Naive thymus-derived CD8-positive, alpha-beta T cell (primary cell): ENCODE measurements at places on chromosomes 16 and 17.

GRCh38 chr16:58451265-58451689 lies 48.7 kb upstream of the NDRG4 start:
- no peak for DNase-seq

DNA sequence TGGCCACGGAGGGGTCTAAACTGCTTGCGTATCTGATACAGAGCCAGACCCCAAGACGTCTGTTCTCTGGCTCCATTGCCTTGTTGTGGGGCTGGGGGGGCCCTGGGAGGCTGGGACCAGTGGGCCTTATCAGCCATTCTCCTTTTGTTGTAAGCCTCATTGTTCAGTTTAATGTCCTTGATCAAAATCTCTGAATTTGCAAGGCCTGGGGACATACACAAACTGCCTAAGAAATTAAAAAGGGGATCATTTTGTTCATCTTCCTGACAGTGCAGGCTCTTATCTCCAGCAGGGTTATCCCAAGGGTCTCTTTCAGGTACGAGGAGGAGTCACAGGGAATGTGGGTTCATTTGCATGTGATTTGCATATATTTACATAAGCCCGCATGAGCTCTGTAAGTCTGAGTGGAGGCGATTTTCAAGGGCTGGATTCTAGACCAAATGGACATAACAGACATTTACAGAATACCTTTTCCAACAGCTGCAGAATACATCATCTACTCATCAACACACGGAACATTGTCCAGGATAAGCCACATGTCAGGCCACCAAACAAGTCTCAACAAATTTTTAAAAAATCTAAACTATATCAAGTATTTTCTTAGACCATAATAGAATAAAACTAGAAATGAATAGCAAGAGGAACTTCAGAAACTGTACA lies 269.8 kb downstream of the RBFOX1 start:
- DNase-seq = no peak

DNA sequence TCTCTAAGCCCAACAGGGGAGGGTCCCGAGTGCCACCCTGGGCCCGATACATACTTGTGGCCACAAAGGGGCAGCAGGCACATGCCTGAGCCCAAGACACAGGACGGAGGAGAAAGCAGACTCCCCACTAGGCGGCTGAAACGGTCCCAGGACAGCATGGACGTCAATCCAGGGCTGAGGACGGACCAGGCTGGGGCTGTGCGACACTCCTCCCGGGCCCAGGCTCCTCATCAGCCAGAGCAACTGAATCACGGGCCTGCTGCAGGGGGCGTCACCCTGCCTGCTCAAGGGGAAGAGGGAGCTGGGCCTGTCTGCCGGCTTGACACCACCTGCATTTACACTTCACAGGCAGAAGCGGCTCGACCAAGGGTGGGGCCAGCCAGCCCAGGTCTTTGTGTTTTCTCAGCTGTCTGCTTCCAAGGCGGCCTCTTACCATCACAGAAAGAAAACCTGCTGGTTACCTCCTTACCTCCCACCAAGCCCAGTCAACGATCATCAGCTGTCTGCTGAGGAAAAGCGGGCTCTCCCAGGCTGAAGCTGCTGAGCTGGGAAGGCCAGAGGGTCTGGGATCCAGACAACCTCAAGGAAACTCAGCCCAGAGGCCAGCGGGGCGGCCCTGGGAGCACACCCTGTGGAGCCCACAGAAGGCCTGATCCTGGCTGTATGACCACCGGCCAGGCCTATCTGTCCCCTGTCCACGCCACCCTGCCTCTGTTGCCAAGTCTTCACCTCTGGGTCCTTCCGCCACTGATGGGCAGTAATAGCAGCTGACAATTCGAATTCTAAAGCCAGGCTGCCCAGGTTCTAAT lies 26.4 kb downstream of the KIFC3 start:
- no peak for DNase-seq

- DNase-seq = no peak
Observed at GRCh38 chr17:40058865-40059264, 3.9 kb upstream of the THRA start.

DNA sequence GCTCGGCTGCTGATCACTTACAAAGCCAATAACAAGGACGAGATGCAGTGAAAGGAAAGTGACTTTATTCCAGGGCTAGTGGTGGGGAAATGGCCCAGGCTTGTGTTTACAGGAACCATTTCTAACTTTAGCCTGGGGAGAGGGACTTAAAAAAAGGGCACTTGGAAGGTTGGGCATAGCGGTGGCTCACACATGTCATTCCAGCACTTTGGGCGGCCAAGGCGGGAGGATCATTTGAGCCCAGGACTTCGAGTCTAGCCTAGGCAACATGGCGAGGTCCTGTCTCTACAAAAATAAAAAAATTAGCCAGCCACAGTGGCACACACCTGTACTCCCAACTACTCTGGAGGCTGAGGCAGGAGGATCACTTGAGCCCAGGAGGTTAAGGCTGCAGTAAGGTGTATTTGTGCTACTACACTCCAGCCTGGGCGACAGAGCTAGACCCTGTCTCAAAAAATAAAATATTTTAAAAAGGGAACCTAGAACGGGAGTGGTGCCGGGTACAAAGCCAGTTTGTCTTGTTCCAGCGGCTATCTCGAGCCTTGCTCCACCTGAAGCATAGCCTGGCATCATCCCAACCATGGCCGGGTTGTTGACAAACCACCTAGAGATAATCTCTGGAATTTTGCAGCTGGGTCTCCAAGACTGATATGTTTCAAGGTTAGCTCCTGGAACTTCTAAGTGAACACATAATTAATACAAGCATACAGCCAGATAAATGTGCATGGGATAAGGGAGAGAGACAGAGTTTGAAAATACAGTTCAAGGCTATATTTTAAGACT lies 5.7 kb upstream of the TVP23A start:
- DNase-seq = no peak

GRCh38 chr17:10332515-10332914 lies 40.3 kb downstream of the MYH13 start:
- DNase-seq = no peak

- no peak for DNase-seq
Observed at GRCh38 chr17:64216338-64217248, 46.5 kb downstream of the TEX2 start.
